ENCODE measurements at places on chromosomes 12 and 14.

DNA sequence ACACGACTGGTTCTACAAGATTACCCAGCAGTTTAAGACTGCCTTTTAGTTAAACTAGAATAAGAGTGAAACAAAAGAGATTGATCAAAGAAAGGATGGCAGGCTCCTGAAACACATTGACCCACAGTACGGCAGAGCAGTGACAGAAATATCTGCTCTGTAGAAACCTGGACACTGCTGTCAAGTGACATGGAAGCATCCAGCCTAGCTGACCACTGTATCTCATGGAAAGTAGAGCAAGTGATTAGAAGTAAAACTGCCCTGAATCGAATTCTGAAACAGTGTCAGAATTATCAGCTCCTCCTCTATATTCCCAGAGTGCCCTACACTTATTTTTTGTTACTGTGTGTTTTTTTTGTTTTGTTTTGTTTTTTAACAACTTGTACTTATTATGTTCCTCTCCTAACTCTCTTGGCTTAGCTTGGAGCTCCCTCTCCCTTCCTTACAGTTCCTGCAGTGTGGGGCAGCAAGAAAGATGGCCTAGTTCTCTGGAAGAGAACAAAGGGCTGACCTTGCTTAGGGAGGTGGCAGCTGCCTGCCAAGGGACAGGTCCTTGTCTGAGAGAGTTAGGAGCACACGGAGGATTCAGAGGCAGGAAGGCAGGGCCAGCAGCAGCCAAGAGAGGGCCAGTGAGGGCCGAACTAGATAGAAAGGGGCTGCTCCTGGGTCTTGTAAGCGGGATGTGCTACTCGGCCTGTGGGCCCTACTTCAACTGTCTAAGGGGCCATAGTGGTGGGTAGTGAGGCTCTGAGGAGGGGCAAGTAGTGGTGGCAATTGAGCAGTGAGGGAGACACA is 97.2 kb downstream of the PTPRR start:
- no peak for DNase-seq

- DNase-seq: no peak
Observed at GRCh38 chr14:93002851-93003298, 79.9 kb downstream of the CHGA start.

DNA sequence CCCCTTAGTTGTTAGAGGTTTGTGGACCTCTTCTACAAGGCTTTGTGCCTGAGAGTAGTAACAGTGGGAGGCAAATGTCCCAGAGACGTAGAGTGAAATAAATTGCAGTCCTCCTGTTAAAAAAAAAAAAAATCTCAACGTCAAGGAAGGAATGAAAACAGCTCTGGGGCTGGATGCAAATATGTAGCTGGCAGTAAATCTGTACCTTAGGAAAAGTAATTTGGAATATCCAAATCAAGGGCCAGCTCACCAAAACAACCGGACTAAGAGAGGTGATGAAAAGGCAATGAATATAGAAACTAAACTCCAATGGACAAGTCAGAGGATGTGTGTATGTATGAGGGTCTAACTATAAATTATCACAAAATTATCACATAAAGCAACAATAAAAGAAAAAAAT is 27.0 kb downstream of the SINHCAF start:
- DNase-seq: no peak

DNA sequence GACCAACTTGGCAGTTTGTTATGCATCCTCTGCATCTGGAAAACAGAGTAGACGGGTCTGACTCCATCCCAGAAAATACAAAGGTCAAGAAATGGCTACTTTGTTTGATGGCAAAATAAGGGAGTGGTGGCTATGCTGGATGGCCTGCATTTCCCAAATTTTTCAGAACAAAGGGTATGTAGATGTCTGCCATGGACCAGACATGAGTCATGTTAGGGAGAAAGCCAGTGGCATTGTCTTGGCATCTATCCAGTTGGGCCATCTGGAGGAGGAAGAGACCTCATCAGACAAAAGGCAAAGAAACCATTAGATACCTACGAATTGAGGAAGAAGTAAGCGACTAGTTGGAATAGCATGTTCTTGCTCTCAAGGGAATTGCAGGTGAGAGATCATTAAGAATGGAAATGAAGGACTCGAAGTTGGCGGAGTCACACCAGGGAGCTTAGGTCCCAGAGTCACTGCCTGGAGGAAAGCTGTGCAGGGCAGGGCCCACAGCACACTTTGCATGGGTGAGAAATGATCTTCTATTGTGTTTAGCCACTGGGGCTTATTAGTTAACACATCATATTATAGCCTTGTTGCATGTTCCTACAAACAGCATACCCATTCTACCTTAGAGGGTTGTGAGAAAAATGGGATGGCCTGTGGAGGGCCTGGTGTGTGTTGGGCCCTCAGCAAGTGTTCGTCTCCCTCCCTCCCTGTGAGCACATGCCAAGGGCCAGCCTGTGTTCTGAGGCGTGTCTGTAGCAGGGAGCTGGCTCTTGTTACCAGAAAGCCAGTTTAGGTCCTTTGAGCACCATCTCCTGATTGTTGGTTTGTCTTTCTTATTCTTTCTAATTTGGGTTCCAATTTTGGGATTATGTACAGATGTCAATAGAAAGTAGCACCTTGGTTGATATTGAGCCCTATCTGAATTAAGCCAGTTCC is 119.4 kb downstream of the KTN1 start:
- DNase-seq: no peak

DNA sequence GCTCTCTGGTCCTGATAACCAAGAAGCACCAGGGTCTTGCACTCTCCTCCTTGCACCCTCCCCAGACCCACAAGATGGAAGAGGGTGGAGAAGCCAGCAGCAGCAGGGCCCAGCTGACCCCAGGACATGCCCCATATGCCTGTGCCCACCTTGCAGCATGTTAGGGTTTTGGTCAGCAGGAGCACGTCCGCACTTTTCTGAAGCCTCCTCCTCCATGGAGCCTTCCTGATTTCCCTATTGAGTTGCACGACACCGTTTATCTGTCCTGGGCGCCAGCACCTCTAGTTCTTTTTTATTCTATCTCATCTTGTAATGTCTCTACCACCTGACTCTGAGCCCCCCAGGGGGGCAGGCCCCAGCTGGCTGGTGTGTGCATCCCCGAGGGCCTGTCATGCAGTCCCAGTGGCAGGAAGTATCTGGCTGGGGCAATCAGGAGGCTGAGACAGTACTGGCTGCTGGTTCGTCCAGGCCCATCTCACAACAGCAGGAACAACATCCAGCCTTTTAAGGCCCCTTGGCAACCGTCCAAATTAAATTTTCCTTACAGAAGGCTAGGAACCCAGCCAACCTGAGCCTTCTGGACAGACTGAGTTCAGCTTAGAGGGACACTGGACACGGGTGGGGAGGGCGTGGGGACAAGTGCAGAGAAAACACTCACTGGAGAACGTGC is 39.6 kb downstream of the CCDC85C start:
- DNase-seq: no peak

- DNase-seq: peak; percentile 42
Observed at GRCh38 chr12:98653866-98654493, 8.9 kb downstream of the APAF1 start.

GRCh38 chr12:95248604-95249360 is 31.2 kb downstream of the VEZT start:
- no peak for DNase-seq

DNA sequence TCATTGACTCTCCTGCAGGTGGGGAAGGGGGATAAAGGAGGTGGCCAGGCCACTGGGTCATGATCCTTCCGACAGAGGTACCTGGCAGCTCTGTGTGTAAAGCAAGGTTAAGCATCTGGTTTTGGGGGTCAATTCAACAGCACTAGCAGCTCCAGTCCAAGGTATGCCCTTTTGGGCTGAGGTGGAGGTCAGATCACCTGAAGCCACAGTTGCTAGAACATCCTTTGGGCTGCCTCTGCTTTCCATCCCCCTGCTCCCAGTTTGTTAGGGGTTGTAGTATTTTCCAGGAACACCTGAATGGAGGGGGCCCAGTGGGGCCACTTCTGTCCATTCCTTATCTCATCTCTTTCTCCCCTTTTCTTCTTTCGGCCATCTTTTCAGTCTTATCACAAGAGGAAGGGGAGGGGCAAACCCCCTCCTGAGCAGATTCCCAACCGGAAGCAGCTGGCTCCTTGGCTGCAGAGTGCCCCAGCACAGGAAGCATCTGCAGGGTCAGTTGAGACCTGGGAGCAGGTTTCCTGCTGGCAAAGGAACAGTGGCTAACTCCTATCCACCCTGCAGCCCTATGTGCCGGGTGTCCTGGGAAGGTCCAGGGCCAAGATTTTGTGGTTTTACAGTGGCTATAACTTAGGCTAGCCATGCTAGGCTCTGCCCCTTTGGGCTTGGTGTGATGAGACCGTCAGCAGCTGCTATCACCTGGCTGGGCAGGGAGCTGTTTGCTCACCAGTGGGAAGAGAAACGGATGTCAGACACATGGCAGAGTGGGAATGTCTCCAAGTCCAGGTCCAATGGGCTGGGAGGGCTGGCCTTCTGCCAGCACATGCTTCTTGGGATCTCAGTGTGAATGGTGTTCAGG is 40.2 kb downstream of the SH2B3 start:
- no peak for DNase-seq

- DNase-seq: no peak
Observed at GRCh38 chr12:117330441-117331113, 30.8 kb downstream of the NOS1 start.

DNA sequence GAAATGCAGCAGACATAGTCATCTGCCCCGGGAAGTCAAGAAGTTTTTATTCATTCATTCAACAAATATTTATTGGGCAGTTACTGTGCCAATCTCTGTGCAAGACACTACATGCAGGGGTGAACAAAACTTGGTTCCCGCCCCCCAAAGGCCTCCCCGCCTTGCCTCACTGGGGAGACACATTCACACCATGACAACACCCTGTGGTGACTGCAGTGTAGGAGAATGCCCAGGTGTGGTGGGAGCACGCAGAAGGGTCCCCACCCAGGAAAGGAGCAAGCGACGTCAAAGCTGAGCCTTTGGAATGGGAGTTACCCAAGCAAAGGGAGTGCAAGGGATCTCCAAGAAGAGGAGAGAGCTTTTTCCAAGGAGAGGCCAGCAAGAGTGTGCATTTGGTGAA is 1.6 kb upstream of the AQP6 start:
- DNase-seq: no peak
